Stimulated activated naive CD8-positive, alpha-beta T cell treated with anti-CD3 and anti-CD28 coated beads, Interleukin-15, amount 100 ng/mL, for 72 hours (primary cell): ENCODE measurements at places on chromosomes 6 and 20.

DNA sequence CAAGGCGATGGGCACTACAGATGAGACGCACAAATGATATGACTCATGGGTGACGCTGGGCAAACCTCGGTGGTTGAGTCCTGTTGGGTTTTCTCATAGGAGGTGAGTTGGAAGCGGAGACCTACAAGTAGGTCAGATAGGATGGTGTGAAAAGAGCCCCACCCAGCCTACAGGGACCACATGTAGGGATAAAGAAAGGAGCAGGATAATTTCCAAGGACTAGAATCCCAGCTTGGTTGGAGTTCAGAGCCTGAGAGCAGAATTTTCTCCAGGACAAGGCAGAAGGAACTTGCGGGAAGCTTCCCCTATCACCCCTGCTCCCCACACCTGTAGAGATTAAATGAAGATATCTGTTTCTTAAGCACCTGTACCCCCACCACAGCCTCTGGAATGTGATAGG is 489.7 kb upstream of the CDH4 start:
- no peak for DNase-seq

DNA sequence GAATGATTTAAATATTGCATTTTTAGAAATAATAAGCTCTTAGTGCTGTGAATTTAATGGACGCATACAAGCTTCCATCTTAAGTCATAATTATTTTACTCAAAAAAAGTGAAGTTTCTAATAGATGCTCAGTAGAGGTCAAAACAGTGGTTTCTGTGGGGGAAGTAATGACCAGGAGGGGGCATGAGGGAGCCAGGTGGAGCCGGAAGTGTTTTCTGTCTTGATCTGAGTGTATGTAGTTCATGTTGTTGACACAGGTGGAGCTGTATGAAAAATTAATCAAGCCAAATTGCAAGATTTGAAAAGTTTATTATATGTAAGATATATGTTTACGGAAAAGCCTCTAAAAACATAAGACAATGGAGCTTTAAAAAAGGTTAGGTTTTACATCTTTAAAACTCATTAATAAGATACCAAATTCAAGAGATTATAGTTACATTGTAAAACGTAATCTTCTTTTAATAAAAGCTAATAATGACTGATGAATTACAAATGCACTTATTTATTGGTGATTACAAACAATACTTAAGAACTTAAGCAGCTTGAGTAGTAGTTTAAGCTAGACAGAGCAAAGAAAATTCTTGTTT is 68.0 kb downstream of the PLAGL1 start:
- peak; percentile 70 for DNase-seq

- DNase-seq = no peak
These were observed 146.6 kb upstream of the BMP5 start for GRCh38 chr6:56021943-56022342.

DNA sequence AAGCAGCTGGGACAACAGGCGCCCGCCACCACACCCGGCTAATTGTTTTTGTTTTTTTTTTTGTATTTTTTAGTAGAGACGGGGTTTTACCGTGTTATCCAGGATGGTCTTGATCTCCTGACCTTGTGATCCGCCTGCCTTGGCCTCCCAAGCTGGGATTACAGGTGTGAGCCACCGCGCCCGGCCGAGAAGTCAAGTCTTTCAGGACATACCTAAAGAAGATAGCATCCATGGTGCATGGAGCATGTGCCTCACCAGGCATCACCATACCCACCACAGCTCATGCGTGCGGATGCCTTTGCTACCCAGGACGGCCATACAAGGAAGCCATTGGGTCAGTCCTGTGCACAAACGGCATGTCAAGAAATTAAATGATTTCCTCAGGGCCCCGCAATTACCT is 60.8 kb downstream of the DACT2 start:
- DNase-seq = no peak

DNA sequence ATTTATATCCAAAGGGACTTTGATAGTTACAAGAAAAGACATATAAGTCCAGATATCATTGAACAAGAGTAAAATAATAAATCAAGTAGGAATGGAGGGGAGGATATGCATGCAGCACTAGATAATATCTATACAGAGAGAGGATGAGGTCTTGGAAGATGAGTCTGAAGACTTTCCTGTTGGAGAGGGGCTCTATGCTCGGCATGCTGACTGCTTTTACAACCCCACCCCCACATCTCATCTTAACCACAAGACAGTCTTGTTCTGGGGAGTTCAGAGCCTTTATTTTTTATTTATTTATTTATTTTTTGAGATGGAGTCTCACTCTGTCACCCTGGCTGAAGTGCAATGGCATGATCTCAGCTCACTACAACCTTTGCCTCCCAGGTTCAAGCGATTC is 48.4 kb upstream of the IER3 start:
- DNase-seq = no peak
